ENCODE measurements at places on chromosomes 3 and 15.

DNA sequence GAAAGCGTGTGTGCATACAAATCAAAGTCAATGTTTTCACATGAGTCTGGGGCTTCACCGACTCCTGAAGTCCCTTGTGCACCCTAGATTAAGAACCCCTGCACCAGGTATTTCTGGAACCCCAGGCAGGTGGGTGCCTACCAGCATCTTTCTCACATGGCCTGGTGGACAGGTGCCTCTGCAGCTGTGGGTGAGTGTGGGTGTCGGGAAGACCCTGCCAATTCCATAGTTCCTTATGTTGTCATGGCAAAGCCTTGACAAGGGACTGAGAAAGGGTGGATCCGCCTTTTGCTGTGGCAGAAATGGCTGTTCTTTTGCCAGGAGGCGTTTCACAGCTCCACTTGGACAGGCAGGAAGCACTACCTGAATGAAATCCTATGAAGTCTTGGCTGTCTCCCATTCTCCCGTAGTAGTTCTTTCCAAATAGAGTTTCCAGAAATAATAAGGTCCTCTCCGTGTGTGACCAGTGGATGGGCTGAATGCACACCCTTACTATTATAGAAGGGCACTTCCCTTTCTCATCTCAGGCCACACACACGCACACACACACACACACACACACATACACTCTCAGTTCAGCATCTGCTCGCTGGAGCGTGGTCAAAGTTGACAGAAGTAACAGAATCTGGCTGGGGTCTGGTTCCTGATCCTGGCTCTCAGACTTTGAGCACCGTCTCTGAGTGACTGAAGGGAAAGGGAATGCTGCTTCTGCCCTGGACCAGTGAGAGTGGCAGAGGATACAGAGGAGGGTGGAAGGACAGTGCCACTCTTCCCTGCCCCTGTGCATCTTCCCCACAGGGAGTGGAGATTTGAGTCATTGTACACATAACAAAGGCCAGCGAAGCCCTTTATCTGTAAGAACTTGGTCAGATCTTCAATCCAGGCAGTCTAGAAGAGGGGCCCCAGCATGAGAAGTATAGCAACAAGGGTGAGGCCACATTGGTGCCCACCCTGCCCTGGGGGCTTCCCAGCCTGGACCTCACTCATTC, 38.7 kb downstream of the PDIA5 start:
- DNase-seq = no peak

DNA sequence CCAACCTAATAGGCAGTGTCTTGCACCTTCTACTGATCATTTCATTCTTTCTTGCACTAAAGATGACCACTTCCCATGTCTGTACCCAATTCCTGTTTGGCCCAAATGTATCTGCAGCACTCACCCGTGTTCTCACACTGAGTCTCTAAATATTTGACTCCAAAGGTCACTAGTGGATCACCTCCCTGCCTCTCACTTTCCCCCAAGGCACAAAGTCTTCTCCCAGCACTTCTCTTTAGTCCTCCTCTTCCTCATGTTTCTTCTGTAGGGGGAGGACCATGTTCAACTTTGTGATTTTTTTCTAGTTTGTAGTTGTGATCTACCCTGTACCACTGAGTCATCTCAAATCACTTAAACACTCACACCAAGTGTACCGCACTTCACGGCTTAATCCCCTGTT, 13.9 kb downstream of the NR1I2 start:
- no peak for DNase-seq

DNA sequence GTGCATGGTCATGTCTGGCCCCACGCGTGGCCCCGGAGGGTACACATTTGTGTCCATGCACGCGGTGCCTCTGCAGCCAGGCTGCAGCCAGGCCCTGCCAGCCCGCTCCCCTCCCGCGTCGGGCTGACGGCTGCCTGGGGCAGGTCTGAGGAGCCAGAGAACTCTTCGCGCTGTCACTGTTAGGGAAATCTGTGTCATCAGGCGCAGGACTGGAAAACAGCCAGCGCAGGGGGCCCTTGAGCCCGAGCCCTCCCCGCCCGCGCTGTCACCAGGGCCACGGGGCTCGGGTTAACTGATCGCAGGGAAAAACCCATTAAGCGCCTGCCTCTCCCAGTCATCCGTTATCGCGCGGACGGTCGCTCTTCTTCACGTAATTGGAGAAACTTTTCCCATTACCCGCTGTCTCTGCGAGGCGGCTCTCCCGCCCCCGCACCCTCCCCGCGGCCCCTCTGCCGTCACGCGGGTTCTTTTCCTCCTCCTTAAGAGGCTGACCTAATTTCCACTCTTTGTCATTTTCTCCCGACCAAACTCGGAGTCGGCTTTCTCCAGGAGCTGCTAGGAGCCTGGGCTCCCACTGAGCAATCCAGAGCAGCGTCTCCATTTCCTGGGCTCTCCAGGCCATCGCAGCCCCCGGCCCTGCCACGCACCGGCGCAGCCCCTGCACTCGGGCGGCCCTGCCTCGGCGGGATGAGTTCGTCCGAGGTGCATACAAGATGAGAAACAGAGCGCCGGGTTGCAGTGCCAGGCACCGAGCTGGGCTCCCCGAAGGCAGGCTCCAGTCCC, 57.5 kb upstream of the PRR23E start:
- DNase-seq = no peak

GRCh38 chr3:115960799-115961198, 337.5 kb downstream of the GAP43 start:
- DNase-seq = no peak

DNA sequence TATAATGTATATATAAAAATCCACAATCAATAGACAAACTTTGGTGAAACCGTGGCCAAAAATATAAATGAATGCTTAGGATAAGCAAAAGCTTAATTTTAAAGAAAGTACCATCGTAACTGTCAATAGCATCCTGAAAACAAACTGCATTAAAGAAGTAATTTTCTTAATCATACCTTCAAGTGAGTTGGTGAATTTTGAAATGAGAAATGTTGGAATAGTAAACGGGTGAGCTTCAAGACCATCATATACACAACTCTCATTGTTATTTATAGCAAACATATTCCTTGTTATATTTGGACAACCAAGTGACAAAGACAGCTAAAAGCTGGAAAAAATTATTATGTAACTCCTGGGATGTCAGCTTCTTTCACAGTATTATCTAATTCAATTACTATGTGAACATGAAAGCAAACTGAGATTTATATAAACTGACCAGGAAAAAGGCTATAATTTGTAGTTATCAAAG, 3.7 kb downstream of the DAZL start:
- no peak for DNase-seq

- no peak for DNase-seq
These were observed 495.6 kb downstream of the IL5RA start for GRCh38 chr3:2614578-2614977.

DNA sequence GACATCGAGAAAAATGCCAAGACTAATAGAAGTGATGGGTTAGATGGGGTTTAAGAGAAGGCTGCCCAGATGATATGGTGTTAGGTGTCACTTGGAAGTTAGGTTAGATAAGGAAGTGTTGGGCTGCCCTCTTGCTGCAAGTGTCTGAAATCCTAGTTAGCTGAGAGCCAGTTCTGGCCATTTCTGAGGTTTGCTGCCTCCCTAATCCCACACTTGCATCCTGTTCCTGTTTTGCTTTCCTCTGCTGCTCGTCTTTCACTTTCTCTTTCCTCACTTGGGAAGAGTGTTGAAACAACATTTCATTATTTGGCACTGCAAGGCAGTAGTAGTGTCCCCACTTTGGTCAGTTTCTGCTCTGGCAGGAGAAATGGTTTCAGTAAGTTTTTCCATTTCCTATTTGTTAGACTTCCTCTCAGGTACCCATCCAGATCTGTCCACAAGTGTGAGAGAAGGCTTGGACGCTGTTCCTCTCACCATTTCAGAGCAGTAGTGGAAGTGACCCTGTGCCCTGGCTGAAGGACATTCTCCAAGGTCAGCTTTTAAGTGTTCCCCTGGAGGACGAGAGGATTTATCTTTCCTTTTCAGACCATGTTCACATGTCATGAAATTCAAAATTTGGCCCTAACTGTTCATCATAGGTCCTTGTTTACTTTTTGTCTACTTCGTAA, 93.3 kb downstream of the ADAMTSL3 start:
- no peak for DNase-seq

DNA sequence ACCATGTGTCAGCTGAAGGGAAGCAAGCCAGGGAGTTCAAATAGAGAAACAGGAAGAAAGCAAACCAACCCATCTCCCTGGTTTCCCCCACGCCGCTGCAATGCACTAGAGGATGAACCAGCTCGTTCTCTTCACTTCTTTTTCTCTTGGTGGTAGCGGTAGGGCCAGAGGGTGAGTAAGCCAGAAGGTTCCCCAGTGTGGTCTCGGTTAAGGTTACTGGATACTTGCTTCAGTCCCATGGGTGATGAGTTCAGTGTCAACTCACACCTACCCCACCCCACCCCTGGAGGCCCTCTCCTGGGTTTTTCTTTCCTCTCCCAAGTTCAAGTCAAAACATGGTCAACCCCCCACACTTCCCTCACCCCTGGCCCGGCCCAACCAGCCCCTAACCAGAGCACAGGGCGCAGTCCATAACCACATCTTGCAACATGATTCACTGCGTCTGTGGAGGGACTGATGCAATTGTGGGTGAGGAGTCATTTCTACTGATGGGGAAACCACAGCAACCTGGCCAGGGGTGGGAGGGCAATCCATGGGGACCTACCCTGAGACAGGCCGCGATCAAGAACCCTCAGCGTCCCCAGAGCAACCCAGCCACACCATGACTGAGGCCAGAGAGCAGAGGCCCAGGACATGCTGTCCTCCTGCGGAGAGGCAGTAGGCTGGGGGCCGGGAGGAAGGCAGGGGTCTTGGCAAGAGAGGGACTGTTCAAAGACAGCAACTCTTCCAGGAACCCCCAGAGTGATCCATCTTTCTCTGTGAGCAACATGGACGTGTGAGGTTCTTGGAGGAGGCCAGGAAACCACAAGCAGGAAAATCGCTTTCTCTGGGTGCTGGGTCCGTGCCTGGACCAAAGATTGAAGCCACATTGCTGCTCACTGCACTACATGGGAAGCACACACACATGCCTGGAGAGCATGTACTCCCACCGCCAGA, 276.6 kb downstream of the UACA start:
- peak; percentile 78 for DNase-seq

- DNase-seq = no peak
These were observed 234.3 kb downstream of the GAP43 start for GRCh38 chr3:115857518-115858136.

DNA sequence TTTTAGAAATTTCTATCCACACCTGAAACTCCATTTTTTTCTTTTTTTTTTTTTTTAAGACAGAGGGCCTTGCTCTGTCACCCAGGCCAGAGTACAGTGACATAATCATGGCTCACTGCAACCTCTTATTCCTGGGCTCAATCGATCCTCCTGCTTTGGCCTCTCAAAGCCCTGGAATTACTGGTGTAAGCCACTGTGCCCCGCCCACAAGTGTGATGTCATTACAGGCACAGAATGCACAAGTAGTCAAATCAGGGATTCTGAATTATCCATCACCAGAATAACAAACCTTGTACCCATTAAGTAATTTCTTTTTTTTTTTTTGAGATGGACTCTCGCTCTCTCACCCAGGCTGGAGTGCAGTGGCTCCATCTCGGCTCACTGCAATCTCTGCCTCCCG, 1.9 kb downstream of the UQCRC1 start:
- no peak for DNase-seq

GRCh38 chr15:85340852-85341251, 39.6 kb upstream of the AKAP13 start:
- no peak for DNase-seq

- DNase-seq = peak; percentile 22
These were observed at the start of gene CHRNA5 for GRCh38 chr15:78565097-78565950. CHRNA5 (plus strand) TSS chr15:78565520; CDS start chr15:78565720, 200 bp downstream.

DNA sequence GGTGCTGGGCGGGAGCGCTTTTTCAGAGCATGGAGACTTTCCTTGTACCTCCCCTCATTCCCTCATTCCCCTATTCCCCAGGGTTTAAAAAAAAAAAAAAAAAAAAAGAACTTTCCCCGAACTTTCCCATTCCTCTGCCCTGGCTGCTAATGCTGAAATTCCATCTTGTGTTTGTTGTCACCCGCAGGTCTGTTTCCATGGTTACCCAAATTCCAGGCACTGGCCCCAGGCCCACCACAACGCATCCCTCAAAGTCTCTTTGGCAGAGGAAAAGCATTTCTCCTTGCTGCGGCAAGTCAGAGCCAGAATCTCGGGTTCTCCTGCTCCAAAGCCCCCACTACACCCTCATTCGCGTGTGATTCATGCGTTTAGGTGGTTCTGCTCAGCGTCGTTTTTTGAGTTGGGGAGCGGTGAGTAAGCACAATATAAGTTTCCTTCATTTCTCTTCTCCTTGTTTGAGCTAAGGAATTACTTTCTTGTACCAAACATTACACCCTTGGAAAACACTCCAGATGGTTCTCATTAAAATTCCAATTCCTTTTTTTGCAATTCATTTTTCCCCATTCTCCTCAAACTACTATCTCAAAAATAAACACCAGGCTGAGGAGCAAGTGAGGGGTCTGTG, 21.6 kb downstream of the ANAPC13 start:
- no peak for DNase-seq

DNA sequence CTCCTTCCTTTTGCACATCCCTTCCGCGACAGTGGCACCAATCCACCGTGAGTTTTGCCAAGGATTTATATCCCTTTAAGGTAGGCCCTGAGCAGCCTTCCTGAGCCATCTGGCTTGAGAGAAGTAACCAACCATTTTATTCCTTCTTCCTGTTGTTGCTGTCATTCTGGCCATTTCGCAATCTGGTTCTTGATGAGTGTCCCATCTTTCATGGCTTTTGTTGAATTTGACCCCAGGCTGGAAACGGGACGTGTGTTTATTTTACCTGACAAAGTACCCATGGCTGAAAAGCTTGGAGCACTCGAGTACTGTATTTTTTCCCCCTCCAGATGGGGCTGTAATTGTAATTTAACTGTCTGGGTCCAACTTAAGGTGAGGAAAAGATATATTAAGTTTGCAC, 173.4 kb downstream of the WNT5A start:
- no peak for DNase-seq

- DNase-seq = no peak
These were observed 10.9 kb upstream of the CD200 start for GRCh38 chr3:112321867-112322652.

- no peak for DNase-seq
These were observed 141.9 kb upstream of the THBS1 start for GRCh38 chr15:39438799-39439592.

- no peak for DNase-seq
These were observed 5.2 kb downstream of the MCTP2 start for GRCh38 chr15:94236608-94237007.

DNA sequence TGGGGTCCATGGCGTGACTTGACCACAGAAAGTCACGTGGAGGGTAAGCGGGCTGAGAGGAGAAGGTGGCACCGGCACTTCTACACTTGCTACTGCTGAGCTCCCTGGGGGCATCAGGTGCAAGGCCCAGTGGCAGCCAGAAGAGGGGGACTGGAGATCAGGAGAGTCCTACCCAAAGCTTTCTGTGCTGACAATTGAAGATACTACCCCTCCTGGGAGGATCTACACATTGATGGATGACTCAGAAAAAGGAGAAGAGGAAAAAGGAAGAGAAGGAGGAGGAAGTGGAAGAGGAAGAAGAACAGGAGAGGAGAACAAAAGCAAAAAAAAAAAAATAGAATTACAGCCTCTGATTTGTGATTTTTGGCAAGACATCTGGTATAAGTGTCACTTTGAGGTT, 41.2 kb downstream of the MYO5C start:
- no peak for DNase-seq

DNA sequence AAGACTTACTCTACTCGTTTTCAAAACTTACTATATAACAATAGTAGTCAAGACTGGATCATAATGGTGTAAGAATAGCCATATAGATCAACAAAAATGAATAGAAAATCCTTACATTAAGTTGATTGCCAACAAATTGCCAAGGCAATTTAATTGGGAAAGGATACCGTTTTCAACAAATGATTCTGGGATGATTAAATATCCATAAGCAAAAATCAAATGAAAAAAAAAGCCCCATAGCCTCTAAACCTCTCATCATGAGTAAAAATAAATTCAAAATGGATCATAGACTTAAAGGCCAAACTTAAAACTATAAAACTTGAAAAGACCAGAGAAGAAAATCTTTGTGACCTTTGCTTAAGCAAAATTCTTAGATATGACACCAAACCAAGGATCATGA, 5.3 kb upstream of the SNRK start:
- no peak for DNase-seq

Data from CD8-positive, alpha-beta T cell (primary cell).